Left lung (tissue), 14 donors: ENCODE measurements at places on chromosomes 12 and 14. TPM values are rescaled to one million over a fixed set of nuclear protein-coding genes. Genes with fewer than 3 reads are reported as not detected.

Gene TMPRSS12
- total RNA-seq: not detected

Gene FOXN4
- not detected for total RNA-seq

GRCh38 chr12:117421068-117421752, 59.8 kb upstream of the NOS1 start:
- no peak for DNase-seq
- no peak overlapping the region for H3K4me3 ChIP-seq
- no peak overlapping the region for H3K27ac ChIP-seq
- H3K36me3 ChIP-seq: no peaks in the 10 kb centered on the region

GRCh38 chr12:2129076-2129475, 76.3 kb downstream of the CACNA1C start:
- no peak for DNase-seq
- no peaks in the 10 kb centered on the region for H3K4me1 ChIP-seq

DNA sequence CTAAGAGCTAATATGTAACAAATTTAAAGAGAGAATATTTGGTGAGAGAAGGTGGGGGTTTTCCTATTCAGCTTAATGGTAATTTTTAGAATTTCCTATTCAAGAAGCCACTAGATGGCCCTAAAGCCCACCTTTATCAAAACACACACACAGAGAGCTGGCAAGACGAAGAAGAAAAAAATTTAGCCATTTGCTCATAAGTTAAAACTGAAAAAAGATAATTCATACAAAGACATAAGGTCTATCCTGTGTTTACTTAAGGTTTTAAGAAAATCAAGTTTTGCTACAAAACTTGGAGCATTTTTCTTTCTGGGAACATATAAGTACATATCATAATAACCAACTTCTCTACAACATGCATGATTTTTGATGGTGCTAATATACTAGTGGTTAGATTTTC, 46.8 kb upstream of the PCED1B start:
- no peak overlapping the region for H3K4me3 ChIP-seq
- H3K27ac ChIP-seq: no peak overlapping the region
- no peaks in the 10 kb centered on the region for H3K27me3 ChIP-seq
- H3K36me3 ChIP-seq: no peaks in the 10 kb centered on the region

GRCh38 chr12:116771651-116772050, 33.5 kb downstream of the RNFT2 start:
- no peak for DNase-seq
- no peaks in the 10 kb centered on the region for H3K4me1 ChIP-seq
- no peak overlapping the region for H3K4me3 ChIP-seq

DNA sequence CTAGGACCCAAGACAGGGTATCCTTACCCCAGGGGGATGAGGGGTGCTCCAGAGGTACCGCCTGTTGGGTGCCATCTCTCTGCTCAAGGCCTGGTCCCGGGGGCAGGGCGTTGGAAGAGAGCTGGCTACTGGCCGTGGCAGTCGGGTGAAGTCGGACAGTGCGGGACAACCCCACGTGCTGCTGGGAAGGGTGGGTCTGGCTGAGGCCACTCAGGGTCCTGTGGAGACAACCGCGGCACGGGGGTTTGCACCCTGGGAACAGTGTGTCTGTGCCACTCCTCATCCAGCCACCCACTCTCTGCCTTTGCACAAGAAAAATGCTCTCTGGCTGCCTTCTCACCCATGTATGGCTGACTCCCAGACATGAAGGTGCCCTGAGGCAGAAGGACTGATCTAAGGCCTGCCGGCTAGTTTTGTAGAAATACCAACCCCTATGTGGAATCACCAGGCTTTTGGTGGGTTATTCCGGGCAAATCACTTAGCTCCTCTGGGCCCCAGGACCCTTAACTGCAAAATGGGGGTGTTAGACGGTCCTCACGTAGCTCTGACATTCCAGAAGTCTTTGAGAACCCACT, 56.5 kb downstream of the LTBP2 start:
- H3K4me3 ChIP-seq: no peak overlapping the region
- no peak overlapping the region for H3K27ac ChIP-seq
- no peaks in the 10 kb centered on the region for H3K27me3 ChIP-seq
- no peak for DNase-seq
- H3K36me3 ChIP-seq: no peaks in the 10 kb centered on the region

GRCh38 chr14:93009471-93010129, 86.7 kb downstream of the CHGA start:
- H3K4me1 ChIP-seq: peaks cover 4% of the 10 kb centered on the region
- no peaks in the 10 kb centered on the region for H3K27me3 ChIP-seq
- no peak overlapping the region for H3K4me3 ChIP-seq
- no peak overlapping the region for H3K27ac ChIP-seq
- H3K36me3 ChIP-seq: no peaks in the 10 kb centered on the region

Gene OR4L1
- total RNA-seq: not detected

Gene SSTR1
- 6.6 TPM for total RNA-seq

- no peak overlapping the region for H3K27ac ChIP-seq
- no peaks in the 10 kb centered on the region for H3K27me3 ChIP-seq
- DNase-seq: no peak
- no peak overlapping the region for H3K4me3 ChIP-seq
Measured at GRCh38 chr14:106120101-106120500, 593.7 kb downstream of the TMEM121 start.

Gene GPR135
- 1.7 TPM for total RNA-seq

Gene RNFT2
- total RNA-seq: 5.5 TPM

Gene DENND5B
- 6.0 TPM for total RNA-seq

- no peak overlapping the region for H3K4me3 ChIP-seq
- H3K27me3 ChIP-seq: peaks cover 55% of the 10 kb centered on the region
- H3K36me3 ChIP-seq: no peaks in the 10 kb centered on the region
- DNase-seq: no peak
- no peak overlapping the region for H3K27ac ChIP-seq
Measured at GRCh38 chr14:92925446-92925845, 2.5 kb downstream of the CHGA start.

DNA sequence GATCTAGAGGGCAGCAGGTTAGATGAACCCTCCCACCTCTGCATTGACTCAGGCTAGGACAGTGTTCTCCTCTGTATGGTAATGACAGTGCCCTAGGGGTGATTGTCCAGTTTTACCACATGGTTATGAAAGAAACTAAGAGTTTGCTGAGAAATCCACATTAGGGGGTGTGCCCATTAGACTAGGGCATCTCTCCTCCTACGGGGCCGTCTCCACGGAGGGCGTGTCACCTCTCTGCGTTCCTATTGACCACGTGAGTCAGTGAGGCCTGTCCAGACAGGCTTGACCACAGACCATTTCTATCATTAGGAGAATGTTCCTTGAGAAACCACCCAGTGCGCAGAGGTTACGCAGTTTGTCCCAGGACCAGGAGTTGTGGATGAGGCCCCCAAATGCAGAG, 8.3 kb downstream of the MVK start:
- no peaks in the 10 kb centered on the region for H3K27me3 ChIP-seq
- no peak overlapping the region for H3K4me3 ChIP-seq
- peaks cover 82% of the 10 kb centered on the region for H3K36me3 ChIP-seq
- peak overlapping the region; percentile 48 for H3K27ac ChIP-seq
- no peaks in the 10 kb centered on the region for H3K4me1 ChIP-seq

DNA sequence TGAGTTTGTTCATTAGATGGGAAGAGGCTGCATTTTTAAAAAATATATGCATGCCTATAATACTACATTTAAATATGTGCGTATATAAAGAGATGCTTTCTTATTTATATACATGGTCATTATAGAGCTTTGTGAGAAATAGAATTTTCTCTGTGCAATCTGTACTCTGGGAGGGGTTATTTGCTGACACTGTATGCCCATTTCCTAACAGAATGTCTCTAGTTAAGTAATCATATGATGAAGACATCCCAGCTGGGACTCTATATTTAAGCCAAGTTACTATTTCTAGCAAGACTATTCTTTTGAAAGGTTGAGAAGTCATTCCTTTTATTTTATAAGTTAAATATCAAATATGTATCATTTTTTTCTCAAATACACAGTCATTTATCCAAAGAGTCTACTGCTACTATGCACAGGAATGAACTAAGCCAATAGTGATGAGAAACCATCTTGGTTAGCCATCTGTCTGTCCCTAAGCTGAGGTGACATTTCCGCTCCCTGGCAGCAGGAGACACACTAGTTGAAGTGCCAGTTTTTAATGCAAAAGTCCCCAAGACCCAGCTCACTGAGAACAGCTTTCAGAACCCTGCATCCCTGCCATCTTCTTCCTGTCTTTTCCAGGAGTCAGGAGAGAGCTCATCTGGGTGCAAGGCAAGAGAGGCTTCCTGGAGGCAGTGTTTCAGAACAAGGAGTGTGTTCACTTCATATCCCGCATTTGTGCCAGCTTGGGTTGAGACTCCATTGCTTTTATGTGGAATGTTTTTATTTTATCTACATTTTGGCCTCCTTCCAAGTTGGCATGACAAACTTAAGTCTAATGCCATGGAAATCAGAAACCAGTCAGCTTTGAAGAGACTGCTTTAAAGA, 69.5 kb downstream of the TMEM132C start:
- H3K4me3 ChIP-seq: no peak overlapping the region
- no peaks in the 10 kb centered on the region for H3K36me3 ChIP-seq
- peaks cover 41% of the 10 kb centered on the region for H3K27me3 ChIP-seq
- H3K4me1 ChIP-seq: peaks cover 4% of the 10 kb centered on the region

Gene SMIM41
- total RNA-seq: 0.47 TPM

Gene ATP6V1D
- total RNA-seq: 84.1 TPM

Gene SYNDIG1L
- 0.39 TPM for total RNA-seq

GRCh38 chr14:100422556-100423316, 99.6 kb downstream of the SLC25A47 start:
- H3K27me3 ChIP-seq: no peaks in the 10 kb centered on the region
- H3K36me3 ChIP-seq: no peaks in the 10 kb centered on the region
- H3K27ac ChIP-seq: no peak overlapping the region
- H3K4me1 ChIP-seq: peaks cover 18% of the 10 kb centered on the region

DNA sequence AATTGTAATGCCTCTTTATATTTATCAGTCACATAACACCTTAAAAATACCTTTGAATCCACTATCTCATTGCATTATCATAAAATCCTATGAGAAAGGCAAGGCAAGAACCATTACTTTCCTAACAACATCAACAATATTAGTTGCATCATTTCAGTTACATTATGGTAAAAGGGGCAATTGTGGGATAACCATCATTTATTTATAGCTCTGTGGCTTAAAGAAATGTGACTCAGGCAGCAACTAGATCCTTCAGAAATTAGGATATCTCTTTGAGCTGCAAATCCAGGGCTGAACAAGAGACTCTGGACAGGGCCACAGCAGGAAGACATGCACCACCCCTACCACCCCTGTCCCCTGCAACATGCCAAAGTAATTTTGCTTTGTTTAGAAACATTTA, 36.4 kb downstream of the EPS8 start:
- H3K4me1 ChIP-seq: no peaks in the 10 kb centered on the region
- H3K4me3 ChIP-seq: no peak overlapping the region
- no peak for DNase-seq
- no peak overlapping the region for H3K27ac ChIP-seq

GRCh38 chr14:21033133-21033698, 1.4 kb downstream of the RNASE13 start:
- no peak for DNase-seq
- H3K27me3 ChIP-seq: no peaks in the 10 kb centered on the region
- H3K27ac ChIP-seq: no peak overlapping the region
- no peak overlapping the region for H3K4me3 ChIP-seq
- no peaks in the 10 kb centered on the region for H3K4me1 ChIP-seq

DNA sequence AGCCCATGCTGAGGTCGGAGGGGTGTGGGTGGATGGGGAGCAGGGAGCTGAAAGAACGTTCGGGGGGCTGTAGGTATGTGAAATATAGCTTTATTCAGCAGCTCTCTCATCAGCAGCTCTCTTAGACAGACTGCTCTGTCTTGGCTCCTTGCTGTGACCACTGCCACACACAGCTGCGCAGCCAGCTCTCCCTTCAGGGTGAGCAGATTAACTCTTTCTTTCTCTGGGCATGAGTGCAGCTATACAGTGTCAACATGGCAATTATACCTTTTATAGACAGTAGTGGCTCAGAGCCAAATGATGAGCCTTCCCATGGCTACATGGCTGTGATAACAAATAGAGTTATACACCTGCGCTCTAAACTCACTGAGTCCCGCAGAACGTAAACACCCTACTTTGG, 137.7 kb upstream of the NEDD1 start:
- no peak for DNase-seq
- H3K27ac ChIP-seq: no peak overlapping the region
- H3K36me3 ChIP-seq: no peaks in the 10 kb centered on the region
- no peak overlapping the region for H3K4me3 ChIP-seq

- no peak overlapping the region for H3K4me3 ChIP-seq
- no peak overlapping the region for H3K27ac ChIP-seq
- H3K36me3 ChIP-seq: no peaks in the 10 kb centered on the region
- no peak for DNase-seq
- H3K4me1 ChIP-seq: no peaks in the 10 kb centered on the region
Measured at GRCh38 chr14:76516884-76517283, 140.9 kb downstream of the ESRRB start.

GRCh38 chr12:52228931-52229330, 4.1 kb upstream of the KRT7 start:
- DNase-seq: no peak
- H3K27me3 ChIP-seq: peaks cover 35% of the 10 kb centered on the region
- H3K4me1 ChIP-seq: peaks cover 36% of the 10 kb centered on the region
- H3K27ac ChIP-seq: no peak overlapping the region
- no peaks in the 10 kb centered on the region for H3K36me3 ChIP-seq

GRCh38 chr14:59510966-59511365, 26.6 kb downstream of the JKAMP start:
- no peak for DNase-seq
- H3K27ac ChIP-seq: no peak overlapping the region
- no peaks in the 10 kb centered on the region for H3K27me3 ChIP-seq
- H3K4me3 ChIP-seq: no peak overlapping the region
- H3K4me1 ChIP-seq: no peaks in the 10 kb centered on the region
- no peaks in the 10 kb centered on the region for H3K36me3 ChIP-seq

- H3K36me3 ChIP-seq: no peaks in the 10 kb centered on the region
- DNase-seq: no peak
- H3K4me1 ChIP-seq: peaks cover 47% of the 10 kb centered on the region
- H3K27ac ChIP-seq: peak overlapping the region; percentile 56
- H3K27me3 ChIP-seq: no peaks in the 10 kb centered on the region
- H3K4me3 ChIP-seq: no peak overlapping the region
Measured at GRCh38 chr12:49649445-49649844, 26.1 kb downstream of the PRPF40B start.

DNA sequence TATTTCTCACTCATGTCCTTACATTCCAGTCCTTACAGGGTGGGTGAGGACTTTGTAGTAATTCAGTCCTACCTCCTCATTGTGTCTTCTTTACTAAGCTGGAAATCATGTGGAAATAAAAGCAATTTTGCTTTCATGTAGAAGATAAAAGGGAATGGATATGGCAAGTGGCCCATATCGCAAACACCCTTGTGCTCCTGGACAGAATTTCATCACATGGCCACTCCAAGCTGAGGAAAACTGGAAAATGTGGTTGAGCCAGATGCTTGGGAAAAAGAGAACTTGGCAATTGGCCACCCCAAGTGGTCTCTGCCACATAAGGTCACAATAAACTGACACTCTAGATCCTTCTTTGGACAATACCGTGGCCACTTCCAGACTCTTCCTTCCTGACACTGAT, 64.2 kb upstream of the IFNG-AS1 start:
- no peak overlapping the region for H3K27ac ChIP-seq
- H3K27me3 ChIP-seq: no peaks in the 10 kb centered on the region
- no peak overlapping the region for H3K4me3 ChIP-seq
- no peaks in the 10 kb centered on the region for H3K4me1 ChIP-seq
- no peaks in the 10 kb centered on the region for H3K36me3 ChIP-seq

- H3K4me1 ChIP-seq: no peaks in the 10 kb centered on the region
- DNase-seq: peak; percentile 74
- no peak overlapping the region for H3K4me3 ChIP-seq
- no peaks in the 10 kb centered on the region for H3K36me3 ChIP-seq
- H3K27ac ChIP-seq: no peak overlapping the region
Measured at GRCh38 chr12:5485454-5485853, 53.5 kb downstream of the NTF3 start.

- H3K36me3 ChIP-seq: no peaks in the 10 kb centered on the region
- H3K27me3 ChIP-seq: no peaks in the 10 kb centered on the region
- H3K4me3 ChIP-seq: no peak overlapping the region
- H3K27ac ChIP-seq: no peak overlapping the region
Measured at GRCh38 chr14:89493877-89494634, 77.0 kb upstream of the FOXN3 start.

Gene PTPRB
- 41.8 TPM for total RNA-seq
